CD4-positive, alpha-beta T cell (primary cell): ENCODE measurements at places on chromosomes 1 and 21.

DNA sequence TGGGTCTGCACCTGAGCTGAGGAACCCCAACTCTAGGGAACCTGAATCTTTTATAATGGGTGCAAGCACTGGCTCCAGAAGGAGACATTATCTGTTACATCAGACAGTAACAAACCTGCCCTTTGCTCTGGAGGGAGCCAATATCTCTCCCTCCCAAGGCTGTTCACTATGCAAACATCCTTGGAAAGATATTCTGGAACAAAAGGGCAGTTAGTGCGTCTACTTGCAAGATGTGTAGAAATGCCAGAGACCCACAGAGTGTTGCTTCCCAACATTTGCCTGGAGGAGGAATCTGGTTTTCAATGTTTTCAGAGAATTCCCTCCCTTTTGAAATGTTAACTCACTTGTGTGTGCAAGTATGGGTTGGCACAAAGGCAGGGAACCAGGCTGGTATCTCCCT, 31.9 kb downstream of the UMODL1 start:
- no peak for DNase-seq

DNA sequence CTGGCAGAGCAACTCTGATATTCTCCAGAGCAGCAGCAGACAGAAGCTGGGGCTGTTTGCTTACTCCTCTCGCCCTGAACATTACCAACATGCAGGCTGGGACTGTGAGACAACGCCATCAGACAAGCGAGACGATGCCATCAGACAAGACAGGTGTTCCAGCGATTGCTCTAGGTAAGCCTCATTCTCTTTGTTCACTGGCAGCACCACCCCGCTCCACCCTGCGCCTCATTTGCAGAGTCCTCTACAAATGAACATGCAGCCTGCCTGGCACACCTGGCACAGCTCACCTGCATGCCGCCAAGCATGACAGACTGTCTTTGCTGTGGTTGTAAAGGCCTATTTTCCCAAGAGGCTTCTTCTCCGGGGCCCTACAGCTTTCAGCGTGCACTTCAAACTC, 346.2 kb downstream of the SMYD3 start:
- no peak for DNase-seq

DNA sequence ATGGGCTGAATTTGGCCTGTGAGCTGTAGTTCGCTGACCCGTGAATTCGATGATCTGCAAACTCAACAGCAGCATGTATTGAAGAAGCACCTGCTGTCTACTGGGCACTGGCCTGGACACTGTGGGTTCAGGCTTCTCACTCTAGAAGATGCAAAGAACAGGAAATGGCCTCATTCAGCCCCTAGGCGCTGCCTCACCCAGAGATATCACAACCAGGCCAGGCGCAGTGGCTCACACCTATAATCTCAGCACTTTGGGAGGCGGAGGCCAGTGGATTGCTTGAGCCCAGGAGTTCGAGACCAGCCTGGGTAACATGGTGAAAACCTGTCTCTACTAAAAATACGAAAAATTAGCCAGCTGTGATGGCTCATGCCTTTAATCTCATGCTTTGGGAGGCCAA, 23.6 kb downstream of the MFAP2 start:
- no peak for DNase-seq

- DNase-seq, result no peak
Measured at GRCh38 chr1:167879508-167879907, 34.4 kb downstream of the ADCY10 start.

DNA sequence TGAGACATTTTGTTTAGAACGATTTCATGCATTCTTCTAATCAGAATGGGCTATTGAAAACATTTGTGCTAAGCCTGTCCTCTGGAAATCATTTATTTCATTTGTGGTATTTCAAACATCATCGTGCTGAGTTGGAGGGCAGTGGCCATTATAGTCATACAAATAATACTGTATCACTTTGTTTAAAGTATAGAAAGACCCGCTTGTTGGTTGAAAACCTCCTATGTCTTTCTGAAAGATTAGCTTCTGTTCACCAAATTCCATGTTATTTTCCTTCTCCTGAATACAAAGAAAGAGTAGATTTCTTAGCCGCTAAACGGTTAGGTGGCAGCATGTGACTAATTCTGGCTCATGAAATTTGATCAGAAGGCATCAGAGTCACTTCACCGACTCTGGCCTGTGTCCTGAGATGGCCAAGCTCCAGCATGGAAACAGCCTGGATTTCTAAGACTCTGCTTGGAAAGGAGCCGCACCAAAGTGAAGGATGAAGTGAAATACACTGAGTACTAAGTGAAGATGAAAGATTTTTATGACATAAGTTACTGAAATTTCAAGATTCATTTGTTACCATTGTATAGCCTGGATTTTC, 355.1 kb downstream of the USP25 start:
- no peak for DNase-seq

- no peak for DNase-seq
Measured at GRCh38 chr1:90558126-90558525, 159.0 kb downstream of the BARHL2 start.

DNA sequence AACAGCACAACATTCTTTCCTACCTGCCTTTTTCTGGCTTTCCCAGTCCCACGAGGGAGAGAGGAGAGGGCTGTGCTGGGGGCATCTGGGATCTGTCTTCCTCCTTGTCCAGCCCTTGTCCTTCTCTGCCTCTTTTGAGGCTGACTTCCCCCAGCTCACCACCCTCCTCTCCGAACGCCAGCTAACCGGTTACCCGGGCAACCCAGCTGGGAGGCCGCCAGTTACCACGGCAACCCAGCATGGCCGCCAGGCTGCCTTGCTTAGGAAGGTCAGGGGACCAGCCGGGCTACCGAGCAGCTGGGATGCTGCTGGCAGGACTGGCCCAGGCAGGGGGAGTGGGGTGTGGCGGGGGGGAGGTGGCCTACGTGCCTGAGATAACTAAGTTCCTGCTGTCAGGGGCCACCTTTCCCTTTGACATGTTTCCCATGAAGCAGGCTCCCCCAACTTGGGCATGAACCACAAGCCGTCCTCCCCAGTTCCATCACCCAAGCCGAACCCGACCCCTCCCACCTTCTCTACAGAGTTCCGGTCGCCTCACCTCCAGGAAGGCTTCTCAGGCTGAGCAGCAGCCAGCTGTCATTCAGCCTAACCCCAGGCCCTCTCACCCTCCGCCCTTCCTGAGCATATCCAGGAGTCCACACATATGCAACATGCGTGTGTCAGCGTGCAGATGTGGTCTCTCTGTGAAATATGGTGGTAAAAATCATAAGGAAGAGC, 8.7 kb downstream of the PLEKHA6 start:
- DNase-seq, result no peak

GRCh38 chr1:67162954-67163353, 3.3 kb upstream of the IL23R start:
- DNase-seq, result peak; percentile 33

GRCh38 chr1:198660341-198661261, 21.8 kb downstream of the PTPRC start:
- DNase-seq, result no peak

DNA sequence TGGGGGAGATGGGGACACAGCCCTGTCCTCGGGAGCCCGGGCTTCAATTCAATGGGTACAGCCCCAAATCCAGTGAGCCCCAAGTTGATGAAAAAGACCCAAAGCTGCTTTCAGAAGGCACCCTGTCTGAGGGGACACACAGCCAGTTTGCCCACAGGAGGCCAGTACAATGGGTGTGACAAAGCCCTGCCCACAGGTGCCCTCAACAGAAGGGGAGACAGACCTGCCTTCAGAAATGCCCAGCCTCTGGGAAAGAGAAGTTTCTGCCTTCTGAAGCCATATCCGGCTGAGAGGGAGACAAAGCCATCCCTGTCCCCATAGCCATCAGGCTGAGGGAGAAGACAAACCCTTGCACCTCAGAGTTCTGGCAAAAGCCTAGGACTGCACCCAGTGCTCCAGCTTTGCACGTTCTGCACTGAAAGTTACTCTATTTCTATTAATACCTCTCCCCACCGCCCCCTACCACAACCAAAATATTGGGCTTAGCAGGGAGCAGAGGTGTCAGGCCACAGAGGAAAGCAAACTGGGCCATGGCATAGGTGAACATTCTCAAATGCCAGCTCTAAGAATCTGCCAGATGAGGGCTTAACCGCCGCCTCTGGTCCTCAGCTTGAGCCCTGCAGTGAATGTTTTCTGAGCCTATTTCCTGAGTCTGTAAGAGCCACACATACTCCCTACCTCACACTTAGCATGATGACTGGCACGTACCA, 18.0 kb upstream of the PTAFR start:
- no peak for DNase-seq

- no peak for DNase-seq
Measured at GRCh38 chr1:117113199-117113598, 8.3 kb downstream of the TRIM45 start.

GRCh38 chr1:201841265-201841912, 12.4 kb downstream of the IPO9 start:
- DNase-seq, result no peak

DNA sequence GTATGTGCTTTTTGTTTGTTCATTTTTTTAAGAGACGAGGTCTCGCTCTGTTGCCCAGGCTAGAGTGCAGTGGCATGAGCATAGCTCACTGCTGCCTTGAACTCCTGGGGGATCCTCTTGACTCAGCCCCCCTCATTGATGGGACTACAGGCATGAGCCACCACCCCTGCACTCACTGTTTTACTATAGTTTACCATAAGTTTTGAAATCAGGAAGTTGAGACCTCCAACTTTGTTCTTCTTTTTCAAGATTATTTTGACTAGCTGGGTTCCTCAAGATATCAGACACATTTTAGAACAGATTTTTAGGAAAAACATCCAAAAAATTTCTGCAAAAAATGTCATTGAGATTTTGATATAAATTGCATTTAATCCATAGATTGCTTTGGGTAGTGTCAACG, 120.4 kb upstream of the FGGY start:
- DNase-seq, result no peak

- DNase-seq, result no peak
Measured at GRCh38 chr21:26148071-26148839, 22.3 kb downstream of the APP start.

GRCh38 chr1:75855010-75855409, 58.3 kb downstream of the MSH4 start:
- no peak for DNase-seq

DNA sequence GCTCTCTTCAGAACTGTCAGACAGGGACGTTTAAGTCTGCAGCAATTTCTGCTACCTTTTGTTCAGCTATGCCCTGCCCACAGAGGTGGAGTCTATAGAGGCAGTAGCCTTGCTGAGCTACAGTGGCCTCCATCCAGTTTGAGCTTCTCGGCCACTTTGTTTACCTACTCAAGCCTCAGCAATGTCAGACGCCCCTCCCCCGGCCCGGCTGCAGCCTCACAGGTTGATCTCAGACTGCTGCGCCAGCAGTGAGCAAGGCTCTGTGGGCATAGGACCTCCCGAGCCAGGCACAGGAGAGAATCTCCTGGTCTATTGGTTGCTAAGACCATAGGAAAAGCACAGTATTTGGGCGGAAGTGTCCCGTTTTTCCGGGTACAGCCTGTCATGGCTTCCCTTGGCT, 89.9 kb upstream of the PDC start:
- no peak for DNase-seq

- no peak for DNase-seq
Measured at GRCh38 chr1:244680667-244681066, 27.7 kb downstream of the DESI2 start.

GRCh38 chr1:53740621-53741105, 1.7 kb upstream of the GLIS1 start:
- DNase-seq, result no peak
